ENCODE measurements at places on chromosomes 6 and 20.

DNA sequence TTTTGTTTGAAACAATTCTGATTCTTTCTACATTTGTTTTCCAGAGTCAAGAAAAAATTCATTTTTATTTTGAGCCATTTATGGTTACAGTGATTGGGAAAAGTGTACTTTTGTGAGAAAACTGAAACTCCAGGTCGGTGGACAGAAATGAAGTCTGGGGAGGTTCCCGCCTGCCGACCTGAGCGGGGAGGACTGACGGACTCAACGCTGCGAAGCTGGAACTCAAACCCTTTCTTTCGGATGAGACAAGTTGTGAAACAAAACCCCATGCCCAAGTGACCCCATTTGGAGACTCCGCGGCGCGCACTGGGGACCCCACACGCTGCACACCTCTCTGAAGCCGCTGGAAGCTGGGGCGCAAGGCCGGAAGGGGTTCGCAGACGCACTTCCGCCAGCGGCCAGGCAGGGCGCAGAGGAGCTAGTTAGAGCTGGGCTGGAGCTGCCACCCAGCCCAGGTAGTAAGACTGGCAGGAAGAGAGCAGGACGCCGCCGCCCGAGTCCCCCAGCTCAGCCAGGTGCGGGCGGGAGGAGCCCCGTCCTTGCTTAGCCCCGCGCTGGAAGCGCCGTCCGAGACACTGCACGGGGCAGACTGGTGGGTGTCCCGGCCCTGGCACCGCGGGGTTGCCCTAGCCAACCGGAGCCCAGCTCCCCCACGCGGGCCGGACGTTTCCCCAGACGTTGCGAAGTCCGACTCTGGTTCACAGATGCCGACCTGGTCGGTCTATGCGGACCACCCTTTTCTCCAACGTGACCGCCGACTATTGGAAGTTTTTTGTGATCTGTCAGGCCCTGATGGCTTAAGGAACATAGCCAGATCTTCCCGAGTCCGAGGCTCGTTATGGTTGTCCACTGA lies 19.8 kb upstream of the ZSCAN16 start:
- peak; percentile 79 for DNase-seq

- DNase-seq, result peak; percentile 44
Observed at GRCh38 chr6:141107591-141108160, 1025.0 kb upstream of the GJE1 start.

DNA sequence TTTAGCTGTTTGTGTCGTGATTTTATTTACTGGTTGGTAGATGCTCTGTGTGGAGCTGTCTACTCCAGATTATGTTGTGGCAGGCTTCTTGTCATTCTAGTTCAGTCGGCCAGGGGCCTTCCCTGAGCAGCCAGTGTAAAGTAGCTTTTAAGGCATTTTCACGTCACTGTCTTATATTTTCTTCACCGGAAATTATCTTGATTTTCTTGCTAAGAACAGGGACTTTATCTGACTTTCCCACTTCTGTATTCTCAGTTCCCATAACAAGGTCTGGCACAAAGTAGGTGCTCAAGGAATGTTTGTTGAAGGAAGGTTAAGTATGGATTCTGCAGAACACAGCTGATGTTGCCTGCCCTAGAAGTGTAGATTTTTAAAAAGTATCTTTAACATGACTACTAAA lies 868 bp downstream of the LTV1 start:
- DNase-seq, result no peak

DNA sequence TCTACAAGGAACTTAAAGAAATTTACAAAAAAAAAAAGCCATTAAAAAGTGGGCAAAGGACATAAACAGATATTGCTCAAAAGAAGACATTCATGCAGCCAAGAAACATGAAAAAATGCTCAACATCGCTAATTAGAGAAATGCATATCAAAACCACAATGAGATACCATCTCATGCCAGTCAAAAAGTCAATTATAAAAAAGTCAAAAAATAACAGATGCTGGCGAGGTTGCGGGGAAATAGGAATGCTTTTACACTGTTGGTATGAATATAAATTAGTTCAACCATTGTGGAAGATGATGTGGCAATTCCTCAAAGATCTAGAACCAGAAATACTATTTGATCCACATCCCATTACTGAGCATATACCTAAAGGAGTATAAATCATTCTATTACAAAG lies 411.9 kb upstream of the MARCKS start:
- DNase-seq, result no peak

- DNase-seq, result no peak
Observed at GRCh38 chr6:14717307-14717706, 528.6 kb upstream of the JARID2 start.

- peak; percentile 8 for DNase-seq
Observed at GRCh38 chr6:150634176-150634963, 34.7 kb downstream of the PLEKHG1 start.
